NCI-H2081 (cell line): ENCODE measurements at places on chromosomes 3 and 15.

DNA sequence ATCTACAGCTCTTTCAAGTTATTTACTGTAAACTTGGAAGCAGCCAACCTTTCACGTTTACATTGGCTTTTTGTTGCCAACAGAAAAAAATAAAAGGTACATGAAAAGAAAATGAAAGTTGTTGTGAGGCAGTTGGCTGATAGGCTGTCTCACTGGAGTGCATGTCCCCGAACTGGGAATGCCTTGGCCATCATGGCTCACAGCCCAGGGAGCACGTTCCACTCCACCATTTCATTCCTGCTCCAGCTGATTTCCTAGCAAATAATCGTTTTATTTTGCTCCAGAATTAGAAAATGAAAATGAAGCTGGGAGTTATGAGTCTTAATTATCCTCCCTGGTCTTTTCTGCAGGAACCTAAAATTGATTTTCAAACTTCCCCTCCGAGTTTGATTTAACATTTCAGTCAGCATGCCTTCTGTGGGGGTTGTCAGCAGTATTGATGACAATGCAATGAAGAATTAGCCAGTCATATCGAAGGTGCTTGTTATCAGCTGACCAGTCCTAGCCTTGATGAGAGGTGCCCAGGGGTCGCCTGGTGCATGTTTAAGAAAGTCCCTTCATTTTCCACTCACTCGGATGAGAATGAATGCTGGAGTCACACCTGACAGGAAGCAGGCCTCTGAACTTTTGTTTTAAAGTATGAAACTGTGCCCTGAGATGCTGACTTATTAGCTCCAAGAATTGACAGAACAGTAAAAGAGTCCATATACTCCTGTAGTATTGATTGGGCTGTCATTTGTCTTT lies 293.7 kb upstream of the TRIM42 start:
- DNase-seq = no peak

- no peak for DNase-seq
These were observed 14.6 kb downstream of the ADAMTS9 start for GRCh38 chr3:64673159-64673715.

GRCh38 chr3:122934251-122934650 lies 93.3 kb downstream of the SEMA5B start:
- no peak for DNase-seq

- DNase-seq = no peak
These were observed 4.7 kb upstream of the NRROS start for GRCh38 chr3:196634829-196635228.

DNA sequence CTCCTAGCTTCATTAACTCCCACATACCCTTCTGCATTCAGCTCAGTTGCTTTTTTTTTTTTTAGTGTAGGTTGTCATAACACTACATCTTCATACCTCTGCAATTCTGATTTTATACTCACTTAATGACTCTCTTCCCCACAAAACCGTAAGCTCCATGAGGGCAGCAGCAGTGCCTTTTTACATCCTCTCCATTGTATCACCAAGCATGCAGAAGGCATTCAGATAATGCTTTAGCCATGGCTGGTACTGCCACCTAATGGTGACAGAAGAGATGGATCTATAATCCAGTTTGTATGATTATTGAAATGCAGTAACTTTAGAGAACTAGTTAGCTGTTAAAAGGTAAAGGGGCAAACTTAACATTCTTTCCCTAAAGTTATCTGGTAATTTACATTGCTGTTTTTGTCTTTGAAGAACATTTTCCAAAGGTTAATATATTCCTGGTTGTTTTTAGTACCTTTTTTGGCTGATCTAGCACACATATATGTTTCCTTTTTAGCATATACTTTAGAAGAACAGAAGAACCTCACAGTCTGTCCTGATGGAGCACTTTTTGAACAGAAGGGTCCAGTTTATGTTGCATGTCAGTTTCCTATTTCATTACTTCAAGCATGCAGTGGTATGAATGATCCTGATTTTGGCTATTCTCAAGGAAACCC lies 36.8 kb downstream of the ATP1B3 start:
- peak; percentile 42 for DNase-seq

- no peak for DNase-seq
These were observed 199.1 kb downstream of the EPHA3 start for GRCh38 chr3:89306540-89306939.

DNA sequence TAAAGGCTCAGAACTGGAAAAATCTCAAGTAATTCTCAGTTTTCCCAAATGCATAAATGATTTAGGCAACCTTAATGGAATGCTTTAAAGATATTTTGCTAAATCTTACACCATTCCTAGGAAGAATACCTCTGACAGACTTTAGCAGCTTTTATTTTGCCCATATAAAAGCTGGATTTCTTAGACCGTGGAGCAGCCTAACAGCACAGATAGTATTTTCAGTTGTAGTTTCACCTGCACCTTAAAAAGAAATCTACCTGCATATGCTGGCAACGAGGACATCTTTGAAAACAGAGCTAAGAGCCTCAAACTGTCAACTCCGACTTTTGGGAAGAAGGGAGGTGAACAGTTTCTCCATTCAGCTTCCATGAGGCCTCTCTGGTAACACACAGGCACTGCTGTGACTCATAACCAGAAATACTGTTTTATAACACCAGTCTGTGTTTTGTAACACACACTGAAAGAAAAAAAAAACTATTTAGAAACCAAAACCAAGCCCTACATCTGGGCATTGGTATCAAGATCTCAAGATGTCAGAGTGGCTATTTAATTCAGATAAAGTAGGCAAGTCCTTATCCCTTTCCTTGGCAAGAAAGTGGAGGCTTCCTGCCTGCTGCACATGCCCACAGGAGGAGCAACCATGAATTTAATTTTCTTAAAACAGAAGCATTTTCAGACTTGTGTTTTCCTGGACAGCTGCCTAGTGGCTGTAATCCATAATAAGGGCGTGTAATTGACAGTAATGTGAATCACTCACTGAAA lies 181.5 kb upstream of the ICE2 start:
- DNase-seq = no peak

GRCh38 chr3:71859123-71859519 lies 74.2 kb upstream of the PROK2 start:
- DNase-seq = peak; percentile 63

- no peak for DNase-seq
These were observed 101.3 kb downstream of the FMN1 start for GRCh38 chr15:33093222-33093621.

DNA sequence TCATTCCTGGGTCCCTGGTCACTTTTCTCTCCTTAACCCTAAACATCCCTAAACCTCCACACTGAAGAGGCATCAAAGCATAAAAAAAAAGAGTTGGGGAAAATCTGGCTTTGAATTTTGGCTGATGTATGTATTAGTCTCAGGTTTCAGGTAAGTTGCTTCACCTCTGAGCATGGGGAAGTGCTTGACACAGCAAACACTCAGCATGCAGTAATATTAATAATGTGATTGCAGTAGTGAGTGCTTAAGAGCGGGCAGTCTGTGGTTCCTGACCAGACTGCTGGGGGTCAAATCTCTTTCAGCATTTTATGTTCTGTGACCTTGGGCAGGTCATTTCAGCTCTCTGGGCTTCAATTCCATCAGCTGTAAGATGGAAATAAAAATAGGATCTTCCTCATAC lies 467.9 kb downstream of the SOX2 start:
- DNase-seq = no peak

DNA sequence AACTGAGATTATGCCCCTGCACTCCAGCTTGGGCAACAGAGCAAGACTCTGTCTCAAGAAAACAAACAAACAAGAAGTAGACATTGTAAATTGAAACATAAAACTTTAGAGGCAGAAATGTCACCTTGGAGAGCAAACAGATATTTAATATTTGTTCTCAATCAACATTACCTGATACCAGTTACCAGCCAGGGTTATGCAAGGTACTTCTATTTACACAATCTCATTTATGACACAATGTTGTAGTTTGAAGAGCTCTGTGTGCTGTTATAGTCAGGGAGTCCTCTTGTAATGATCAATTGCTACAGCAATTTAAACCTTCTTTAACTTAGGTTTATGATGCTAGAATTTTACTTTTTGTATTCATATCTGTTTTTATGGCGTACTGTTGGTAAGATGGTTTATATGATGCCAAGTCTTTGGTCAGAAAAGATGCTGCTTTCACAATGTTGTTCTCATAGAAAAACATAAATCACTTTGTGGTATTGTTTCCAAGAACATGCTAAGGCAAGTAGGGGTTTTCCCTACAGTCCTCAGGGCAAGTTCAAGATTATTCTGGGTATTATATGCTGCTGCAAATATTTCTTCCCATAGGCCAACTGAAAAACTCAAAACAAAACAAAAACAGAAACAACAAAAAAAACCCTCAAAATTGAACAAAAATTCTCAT lies 173.5 kb downstream of the TNIK start:
- no peak for DNase-seq

- DNase-seq = peak; percentile 67
These were observed 170.3 kb upstream of the CGNL1 start for GRCh38 chr15:57205996-57206395.

DNA sequence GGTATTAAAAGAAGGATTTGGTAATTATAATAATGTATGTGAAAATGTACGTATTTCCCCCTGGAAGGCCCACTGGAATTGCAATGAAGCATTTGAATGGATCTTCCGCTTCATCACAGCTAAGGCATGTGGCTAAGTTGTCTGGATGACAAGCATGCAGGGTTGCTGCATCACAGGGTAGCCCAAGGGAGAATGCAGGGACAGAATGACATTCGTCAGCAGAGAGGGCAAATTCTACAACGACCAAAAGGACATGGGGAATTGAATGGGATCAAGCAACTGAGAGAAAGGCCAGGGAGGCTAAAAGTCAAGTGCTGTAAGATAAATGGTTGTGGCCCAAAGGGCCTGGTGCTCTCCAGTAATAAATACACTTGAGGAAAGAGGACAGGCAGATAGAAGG lies 95.4 kb downstream of the ISL2 start:
- DNase-seq = no peak

GRCh38 chr3:95311272-95311671 lies 1248.4 kb downstream of the NSUN3 start:
- no peak for DNase-seq

DNA sequence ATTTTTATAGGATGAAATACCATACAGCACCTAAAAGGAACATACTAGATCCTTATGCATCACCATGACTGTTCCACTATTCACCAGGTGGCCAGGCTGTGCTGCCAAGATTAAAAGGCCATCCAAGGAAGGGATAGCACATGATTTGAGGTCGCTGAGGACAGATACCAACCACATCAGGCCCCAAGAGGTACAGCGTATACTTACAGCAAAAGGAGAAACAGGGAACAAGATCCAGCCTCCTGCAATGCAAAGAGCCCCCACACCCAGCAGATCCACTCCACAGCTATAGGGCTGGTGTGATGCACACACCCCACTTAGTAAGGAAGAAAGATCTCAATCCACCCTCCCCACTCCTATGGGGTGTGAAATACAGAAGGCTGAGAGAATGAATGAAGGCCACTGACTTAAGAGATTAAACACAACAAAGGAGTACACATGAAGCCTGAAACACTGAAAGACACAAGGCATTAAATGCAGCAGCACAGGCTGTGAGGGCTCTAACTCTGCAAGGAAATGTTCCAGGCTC lies 32.0 kb upstream of the ZNF445 start:
- no peak for DNase-seq

- peak; percentile 20 for DNase-seq
These were observed 7.7 kb upstream of the DIS3L start for GRCh38 chr15:66285533-66286280.

GRCh38 chr3:12465836-12466225 lies 18.4 kb upstream of the TSEN2 start:
- no peak for DNase-seq
